ENCODE measurements at places on chromosomes 5 and 9.

- no peak for DNase-seq
Observed at GRCh38 chr5:151477101-151477500, 29.7 kb downstream of the SLC36A1 start.

- DNase-seq = peak; percentile 4
Observed at GRCh38 chr5:180844432-180844831, 16.6 kb downstream of the ZFP62 start.

GRCh38 chr9:115653171-115653606 lies 500.4 kb upstream of the PAPPA start:
- no peak for DNase-seq

GRCh38 chr9:134678666-134679443 lies 37.3 kb downstream of the COL5A1 start:
- DNase-seq = no peak

GRCh38 chr9:98860871-98861293 lies 53.4 kb downstream of the GALNT12 start:
- no peak for DNase-seq

- peak; percentile 16 for DNase-seq
Observed at GRCh38 chr5:38291355-38291754, 33.0 kb downstream of the EGFLAM start.

GRCh38 chr5:77768978-77769377 lies 7.2 kb downstream of the TBCA start:
- DNase-seq = no peak

DNA sequence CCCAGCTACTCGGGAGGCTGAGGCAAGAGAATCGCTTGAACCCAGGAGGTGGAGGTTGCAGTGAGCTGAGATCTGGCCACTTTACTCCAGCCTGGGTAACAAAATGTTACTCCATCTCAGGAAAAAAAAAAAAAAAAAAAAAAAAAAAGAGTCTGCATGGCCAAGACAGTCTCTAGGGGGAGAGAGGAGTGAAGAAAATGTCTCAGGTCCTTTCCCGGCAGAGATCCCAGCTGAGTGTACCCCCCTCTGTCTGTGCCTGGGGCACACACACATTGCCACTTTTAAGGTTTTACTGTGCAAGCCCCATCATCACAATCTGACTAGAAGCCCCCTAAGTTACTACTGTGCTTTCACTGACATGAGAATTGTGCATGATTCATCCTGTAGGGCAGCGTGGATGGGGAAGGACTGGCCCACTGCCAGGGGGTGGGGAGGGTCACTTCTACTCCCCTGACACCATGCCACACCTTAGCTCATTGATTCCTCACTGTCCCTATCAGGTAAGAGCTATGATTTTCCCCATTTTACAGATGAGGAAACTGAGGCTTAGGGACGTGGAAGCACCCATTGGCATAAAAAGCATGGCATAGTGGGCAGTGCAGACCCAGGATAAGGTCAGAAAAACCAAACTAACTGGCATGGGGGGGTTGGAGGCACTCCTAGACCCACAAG lies 102.3 kb upstream of the LARP1 start:
- no peak for DNase-seq

- DNase-seq = peak; percentile 21
Observed at GRCh38 chr9:95379630-95380029, 62.1 kb upstream of the FANCC start.

- DNase-seq = no peak
Observed at GRCh38 chr5:143386725-143387124, 16.8 kb downstream of the NR3C1 start.

GRCh38 chr9:130209422-130209821 lies 37.2 kb downstream of the NCS1 start:
- no peak for DNase-seq

GRCh38 chr5:165622864-165623536 lies 2117.6 kb downstream of the MAT2B start:
- no peak for DNase-seq

DNA sequence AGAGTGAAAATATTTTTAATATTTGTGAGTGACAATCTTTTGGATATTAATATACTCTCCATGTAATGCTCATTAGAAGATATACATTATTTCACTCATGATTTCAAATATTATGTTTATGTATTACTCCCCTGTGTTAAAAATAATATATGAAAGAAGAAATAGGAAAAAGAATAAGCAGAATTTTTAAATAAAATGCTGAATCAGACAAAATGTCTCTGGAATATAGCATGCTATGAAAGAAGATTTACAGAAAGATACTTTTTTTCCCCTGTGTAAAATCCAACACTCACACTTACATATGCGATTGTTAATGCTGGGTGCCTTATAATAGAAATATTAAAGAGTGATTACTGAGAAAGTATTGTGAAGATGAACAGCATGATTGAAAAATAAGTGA lies 373.7 kb downstream of the ANXA1 start:
- no peak for DNase-seq

DNA sequence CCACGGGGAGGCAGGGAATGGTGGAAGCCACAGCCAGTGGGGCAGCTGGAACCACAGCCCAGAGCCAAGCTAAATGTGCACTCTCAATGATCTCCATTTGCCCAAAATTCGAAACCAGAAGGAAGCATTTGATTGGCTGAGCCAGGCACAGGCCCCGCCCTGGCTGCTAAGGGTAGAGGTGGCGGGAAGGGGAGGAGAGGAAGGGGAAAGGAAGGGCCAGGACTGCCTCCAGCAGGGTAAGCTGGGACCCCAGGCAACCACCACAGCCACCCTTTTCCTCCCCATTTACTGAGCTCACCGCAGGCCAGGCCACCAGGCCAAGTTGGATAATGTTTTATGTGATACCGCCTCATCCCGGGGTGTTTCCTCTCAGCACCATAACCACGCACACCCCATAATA lies 100.3 kb upstream of the RAPGEF1 start:
- no peak for DNase-seq

GRCh38 chr9:33676746-33677505 lies 118.4 kb upstream of the PRSS3 start:
- peak; percentile 44 for DNase-seq

DNA sequence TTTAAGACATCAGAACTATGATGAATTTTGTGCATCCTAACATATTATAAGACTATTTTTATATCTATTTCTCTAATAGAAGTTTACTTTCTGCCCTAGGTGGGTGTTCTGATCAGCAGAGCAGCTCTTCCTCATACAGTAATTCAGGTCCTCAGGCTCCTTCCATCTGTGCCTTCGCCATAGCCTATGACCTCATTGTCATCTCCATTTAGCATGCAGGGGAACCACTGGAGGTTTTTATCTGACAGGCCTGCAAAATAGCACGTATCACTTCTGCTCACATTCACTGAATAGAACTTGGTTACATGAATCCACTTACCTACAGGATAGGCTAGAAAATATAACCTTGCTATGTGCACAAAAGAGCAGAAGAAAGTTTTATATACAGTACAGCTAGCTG lies 159.4 kb upstream of the CCNH start:
- no peak for DNase-seq

- DNase-seq = no peak
Observed at GRCh38 chr9:94922691-94923107, 196.2 kb downstream of the AOPEP start.

- DNase-seq = no peak
Observed at GRCh38 chr5:133520062-133520461, 92.3 kb downstream of the FSTL4 start.

- no peak for DNase-seq
Observed at GRCh38 chr9:95266649-95267048, 50.9 kb downstream of the FANCC start.

GRCh38 chr5:160456480-160457177 lies 35.0 kb downstream of the PTTG1 start:
- DNase-seq = no peak

DNA sequence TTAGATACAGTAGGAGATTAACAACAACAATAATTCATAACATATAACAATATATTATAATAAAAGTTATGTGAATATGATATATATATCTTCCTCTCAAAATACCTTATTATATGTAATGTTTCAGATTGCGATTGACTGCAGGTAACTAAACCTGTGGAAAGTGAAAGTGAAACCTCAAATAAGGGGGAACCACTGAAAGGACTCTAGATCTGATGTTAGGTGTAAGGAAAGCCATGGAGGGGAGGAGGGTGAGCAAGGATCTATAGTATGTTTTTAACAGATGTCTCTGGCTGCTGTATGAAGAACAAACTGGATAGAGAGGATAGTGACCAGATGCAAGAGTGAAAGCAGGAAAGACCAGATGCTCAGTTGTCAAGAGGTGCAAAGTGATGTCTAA lies 5.8 kb upstream of the FSTL4 start:
- DNase-seq = no peak

Measured in activated T-cell treated with anti-CD3 and anti-CD28 coated beads, Interleukin-2, amount 50 U/mL, for 48 hours (primary cell).